Cerebellar cortex (tissue), 1 donor: ENCODE measurements at places on chromosomes 13 and 19.

- no peak for DNase-seq
Measured at GRCh38 chr19:29866011-29866410, 54.2 kb downstream of the CCNE1 start.

- DNase-seq = no peak
Measured at GRCh38 chr13:50392977-50393376, 377.7 kb downstream of the KCNRG start.

GRCh38 chr13:48318821-48319511 lies 15.4 kb downstream of the RB1 start:
- DNase-seq = no peak

GRCh38 chr19:3250675-3251074 lies 26.2 kb downstream of the CELF5 start:
- DNase-seq = no peak

GRCh38 chr13:31945202-31945961 lies 86.2 kb upstream of the FRY start:
- DNase-seq = peak; percentile 38

- no peak for DNase-seq
Measured at GRCh38 chr13:87981416-87981815, 310.2 kb downstream of the SLITRK5 start.

DNA sequence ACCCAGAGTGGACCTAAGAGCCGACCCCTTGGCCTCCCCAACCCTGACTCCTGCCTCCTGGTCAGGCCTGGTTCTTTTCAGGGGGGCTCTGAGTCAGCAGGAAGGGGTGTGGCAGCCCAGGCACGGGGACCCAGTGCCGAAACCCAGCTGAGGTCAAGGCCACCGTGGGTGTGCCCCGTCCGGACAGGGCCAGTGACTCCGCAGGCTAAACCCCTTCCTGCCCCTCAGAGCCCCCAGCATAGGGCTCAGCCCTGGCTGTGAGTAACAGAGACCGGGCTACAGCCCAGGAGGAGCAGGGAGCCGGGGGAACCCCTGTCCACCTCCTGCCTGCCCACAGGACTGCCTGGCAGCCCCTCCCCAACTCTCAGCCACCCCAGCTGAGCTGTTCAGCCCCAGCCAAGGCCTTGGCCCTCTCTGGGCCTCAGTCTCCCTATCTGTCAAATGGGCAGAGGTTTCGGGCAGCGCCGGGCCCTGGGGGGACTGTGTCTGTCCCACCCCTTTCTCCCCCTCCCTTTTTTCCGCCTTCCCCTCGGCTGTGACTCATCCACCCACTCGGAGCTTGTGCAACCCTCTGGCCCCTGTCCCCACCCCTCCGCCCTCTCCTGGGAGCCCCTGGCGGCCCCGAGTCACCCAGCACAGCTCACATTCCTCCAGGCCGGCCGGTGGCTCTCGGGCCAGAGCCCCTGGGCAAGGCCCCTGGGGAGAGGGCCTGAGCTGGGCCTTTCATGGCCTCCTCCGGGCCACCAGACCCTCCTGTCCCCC lies 8.6 kb downstream of the ZBTB7A start:
- DNase-seq = no peak

GRCh38 chr19:46000491-46001246 lies 5.4 kb downstream of the CCDC61 start:
- peak; percentile 86 for DNase-seq

DNA sequence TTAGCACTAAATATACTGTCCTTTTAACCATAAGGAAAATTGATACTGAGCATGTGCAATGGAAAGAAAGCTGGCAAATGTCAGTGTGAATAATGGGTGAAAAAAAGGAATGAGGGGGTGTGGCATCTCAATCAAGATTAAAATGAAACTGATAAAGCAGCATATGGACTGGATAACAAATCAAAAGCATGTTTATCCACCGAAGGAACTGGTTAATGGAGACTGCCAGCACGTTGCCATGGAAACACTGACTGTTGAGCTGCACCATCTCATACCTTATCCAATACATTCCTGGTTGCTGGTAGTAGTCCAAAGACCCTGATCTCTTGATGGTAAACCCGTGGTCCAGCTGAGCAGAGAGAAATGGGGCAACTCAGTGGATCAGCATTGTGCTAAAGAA lies 311.4 kb upstream of the MAB21L1 start:
- peak; percentile 76 for DNase-seq

GRCh38 chr19:35222373-35223015 lies 6.0 kb downstream of the FAM187B start:
- no peak for DNase-seq

DNA sequence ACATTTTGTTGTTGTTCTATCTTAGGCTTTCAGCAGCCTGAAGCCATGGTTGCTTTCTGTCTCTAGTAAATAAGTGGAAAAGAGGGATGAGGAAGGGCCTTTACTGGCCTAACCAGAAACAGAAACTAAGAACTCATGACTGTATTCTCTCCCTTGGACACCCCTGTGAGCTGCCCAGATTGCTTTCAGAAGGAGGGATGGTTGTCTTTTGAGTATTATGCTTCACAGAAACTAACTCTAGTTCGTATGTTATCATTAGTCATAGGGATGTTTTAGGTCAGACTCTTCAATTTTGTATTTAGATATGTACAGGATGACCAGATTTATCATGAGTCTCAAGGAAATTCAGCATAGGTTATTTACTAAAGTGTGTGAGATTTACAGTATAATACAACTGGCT lies 17.5 kb downstream of the BORA start:
- DNase-seq = no peak

DNA sequence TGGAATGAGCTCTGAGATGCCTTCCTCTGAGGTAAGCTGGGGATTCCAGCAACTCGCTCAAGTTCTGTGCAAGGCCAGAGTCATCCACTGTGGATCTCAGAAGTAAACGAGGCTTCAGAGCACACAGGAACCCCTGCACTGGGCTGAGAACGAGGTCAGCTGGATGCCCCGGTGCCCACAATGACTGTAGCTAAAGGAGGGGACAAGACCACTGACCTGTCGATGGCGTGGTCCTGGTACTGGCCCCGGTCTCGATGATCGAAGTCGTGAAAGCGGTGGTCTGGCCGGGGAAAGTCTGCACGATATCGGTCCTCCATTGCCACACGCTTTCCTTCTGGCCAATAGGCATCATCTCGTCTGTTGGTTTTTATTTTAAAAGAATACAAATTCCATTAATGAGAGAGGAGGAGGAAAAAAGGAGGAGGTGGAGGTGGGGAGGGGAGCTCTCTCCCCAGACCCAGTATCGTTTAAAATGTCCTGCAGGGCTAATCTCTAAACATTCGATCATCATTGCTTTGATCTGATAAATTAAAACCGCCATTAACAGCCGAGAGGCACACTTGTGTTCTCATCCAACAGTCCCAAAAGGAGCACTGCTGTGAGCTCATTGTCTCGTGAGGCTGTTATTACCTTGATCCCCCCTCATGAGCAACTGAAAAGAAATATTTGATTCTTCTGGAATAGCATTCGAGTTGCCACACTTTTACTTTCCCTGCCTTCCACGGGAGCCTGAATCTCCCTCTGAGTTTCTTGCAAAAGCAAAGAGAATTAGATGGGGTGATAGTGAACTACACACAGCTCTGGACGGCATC lies 25.0 kb upstream of the TINCR start:
- DNase-seq = no peak
